ENCODE measurements at places on chromosomes 2 and 18.
A peak's percentile ranks its signal among the peaks of the same experiment; 100 is the strongest.

DNA sequence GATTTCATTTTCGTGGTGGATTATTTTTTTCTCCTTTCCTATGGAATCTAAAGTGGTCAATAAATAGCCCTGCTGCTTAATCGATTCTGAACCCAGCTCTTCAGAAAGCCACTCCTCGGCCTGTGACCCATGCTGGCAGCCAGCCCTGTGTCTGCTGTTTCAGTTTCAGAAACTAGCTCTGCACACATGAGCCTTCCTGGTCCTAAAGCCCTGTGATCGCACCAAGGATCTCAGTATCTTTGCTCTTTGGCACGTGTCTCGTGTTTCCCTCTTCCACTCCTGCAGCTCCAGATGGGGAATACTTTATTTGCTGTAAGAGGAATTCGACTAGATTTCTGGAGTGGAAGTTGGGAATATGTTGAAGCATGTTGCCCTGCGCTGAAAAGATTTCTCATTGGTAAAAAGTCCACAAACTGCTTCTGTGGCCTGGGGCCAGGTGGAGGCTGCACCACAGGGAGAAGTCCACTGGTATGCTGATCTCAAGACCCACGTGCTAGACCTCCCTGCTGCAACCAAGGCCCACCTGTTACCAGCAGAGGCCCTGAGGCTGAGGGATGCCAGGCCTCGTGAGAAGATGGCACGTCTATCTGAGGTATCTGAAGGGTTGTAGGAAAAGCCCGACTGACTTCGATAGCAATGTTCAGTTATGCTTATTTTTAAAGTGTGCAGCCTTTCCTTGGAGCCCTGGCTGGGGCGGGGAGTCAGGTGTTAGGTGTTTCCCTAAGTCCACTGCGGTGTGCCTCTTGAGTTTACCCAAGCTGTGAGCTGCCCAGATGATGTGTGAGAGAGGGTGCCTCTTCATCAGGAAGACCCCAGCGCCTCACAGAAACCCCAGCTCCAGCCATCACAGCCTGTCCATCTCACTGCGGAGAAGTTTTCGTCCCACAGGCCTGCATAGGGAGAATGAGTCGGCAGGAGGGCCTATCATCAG, 33.6 kb upstream of the CELF4 start:
- no peak for DNase-seq

DNA sequence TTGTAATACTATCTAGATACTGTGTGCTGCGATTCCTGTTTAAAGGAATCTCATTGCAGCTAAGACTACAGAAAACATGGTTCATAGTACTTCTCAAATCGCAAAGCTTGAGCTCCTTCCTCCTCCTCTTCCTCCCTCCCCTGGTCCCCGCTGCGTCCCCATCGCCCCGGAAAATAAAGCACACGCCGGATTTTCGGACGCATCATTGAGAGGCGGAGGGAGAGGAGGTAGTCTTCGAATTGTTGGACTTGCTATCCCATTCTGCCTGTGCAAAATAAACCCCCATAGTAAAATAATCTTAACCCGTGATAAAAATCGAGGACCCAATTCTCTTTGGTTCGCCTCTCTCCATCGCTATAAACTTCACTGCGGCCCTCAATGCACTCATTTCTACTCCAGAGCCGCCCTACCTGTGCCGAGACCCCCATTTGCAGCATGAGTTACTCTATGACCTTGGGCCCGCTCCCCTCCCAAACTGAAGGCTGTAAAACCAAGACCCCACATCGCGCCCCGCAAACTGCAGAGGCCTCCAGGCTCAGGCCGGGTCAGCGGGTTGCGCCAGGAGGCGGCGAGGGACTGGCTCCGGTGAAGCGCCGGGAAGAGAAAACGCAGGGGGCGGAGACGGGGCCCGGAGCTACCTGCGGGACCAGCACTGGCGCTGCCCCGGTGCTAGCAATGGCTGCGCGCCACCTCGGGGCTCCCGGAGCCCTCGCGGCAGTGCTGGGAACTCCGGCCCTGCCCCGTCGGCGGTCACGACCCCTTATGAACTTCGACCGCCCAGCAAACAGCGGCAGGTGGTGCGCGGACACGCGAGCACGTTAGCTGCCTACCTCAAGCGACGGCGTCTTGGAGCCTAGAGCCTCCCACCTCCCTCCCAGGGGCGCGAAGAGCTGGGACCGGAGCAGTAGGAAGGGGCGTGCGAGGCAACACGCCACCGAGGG, 649 bp downstream of the ESCO1 start:
- peak; percentile 28 for DNase-seq

DNA sequence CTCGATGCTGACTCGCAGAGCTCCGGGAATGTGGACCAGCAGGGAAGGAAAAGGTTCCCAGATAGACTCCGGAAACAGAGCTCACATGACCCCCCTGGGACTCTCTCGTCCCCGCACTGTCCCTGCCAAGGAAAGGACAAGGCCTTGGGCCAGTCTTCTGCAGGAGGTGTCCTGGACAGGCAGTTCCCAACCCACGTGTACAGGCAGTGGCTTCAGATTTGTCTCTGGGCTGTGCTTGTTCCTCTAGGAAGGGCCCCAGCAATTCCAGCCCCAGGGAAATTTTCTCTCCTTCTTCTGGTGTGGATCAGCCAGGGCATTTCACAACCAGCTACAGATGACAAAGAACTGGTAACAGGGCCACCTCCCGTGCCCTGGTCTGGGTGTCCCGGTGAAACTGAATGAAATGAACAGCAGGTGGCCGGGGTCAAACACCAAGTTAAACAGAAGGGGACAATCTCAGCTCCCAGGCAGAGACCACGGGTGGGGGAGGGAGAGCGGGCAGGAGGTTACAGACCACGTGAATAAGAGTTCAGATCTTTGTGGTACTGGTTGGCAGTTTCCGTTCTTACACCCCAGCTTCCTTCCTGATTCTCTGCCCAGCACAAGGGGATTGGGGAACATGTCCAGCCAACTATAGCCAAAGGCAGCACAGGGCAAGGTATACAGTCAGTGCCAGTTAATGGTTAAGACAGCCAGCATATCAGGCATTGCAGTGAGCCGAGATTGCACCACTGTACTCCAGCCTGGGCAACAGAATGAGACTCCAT, 52.2 kb upstream of the CAB39 start:
- peak; percentile 60 for DNase-seq

DNA sequence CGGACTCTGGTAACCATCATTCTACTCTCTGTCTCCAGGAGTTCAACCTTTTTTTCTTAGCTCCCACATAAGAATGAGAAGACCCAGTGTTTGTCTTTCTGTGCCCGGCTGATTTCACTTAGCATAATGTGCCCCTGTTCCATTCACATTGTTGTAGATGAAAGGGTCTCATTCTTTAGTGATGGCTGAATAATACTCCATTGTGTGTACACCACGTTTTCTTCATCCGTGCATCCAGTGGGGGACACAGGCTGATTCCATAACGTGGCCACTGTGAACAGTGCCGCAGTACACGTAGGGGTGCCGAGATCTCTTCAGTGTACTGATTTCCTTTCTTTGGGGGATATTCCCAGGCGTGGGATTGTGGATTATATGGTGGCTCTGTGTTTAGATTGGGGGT, 72.3 kb upstream of the NFATC1 start:
- DNase-seq = no peak

DNA sequence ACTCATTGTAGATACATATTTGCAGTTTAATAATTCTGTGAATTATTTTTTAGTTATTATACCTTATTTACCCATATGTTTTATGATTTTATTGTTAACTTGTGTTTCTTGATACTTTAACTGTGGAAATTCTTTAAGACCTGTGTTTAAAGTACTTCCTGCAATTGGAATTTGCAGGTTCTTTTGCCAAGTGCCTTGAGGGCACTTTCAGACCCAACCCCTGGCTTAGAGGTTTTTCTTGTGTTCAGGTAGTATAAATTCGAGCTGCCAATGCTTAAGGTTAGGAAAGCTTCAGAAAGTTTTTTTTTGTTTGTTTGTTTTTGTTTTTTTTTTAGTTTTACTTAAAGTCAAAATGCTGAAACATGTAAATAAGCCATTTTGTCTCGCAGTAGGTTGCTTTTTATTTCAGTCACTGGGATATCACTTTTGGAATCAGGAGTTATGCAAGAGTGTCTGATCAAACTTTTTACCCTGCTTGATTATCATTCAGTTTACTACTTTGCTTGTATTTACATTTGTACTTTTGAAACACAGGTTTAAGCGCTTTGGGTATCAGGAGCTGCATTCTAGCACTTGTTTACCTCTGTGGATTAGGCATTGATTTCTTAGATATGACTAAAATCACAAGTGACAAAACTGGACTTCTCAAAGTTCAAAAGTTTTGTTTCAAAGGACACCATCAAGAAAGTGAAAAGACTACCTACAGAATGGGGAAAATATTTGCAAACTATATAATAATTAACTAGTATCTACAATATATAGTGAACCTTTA, 31.8 kb downstream of the TDRD15 start:
- DNase-seq = no peak

DNA sequence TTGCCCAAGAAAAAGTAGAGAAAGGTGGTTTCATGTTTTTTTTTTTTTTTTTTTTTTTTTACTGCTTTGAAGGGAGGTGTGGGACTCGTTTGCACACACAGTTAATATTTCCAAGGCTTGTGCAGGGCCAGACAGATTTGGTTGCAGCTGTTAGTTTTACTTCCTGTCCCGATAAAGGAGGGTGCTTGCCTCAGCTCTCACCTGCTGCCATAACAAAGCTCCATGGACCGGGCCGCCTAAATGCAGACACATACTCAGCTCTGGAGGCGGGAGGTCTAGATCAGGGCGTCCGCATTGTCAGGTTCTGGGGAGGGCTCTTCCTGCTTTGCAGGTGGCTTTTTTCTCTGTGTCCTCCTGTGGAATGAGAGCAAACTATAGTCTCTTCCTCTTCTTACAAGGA, 69.9 kb downstream of the ODC1 start:
- peak; percentile 15 for DNase-seq

GRCh38 chr2:202628646-202629198, 6.0 kb upstream of the FAM117B start:
- no peak for DNase-seq

GRCh38 chr2:96806468-96807126, 9.5 kb upstream of the CNNM3 start:
- no peak for DNase-seq

DNA sequence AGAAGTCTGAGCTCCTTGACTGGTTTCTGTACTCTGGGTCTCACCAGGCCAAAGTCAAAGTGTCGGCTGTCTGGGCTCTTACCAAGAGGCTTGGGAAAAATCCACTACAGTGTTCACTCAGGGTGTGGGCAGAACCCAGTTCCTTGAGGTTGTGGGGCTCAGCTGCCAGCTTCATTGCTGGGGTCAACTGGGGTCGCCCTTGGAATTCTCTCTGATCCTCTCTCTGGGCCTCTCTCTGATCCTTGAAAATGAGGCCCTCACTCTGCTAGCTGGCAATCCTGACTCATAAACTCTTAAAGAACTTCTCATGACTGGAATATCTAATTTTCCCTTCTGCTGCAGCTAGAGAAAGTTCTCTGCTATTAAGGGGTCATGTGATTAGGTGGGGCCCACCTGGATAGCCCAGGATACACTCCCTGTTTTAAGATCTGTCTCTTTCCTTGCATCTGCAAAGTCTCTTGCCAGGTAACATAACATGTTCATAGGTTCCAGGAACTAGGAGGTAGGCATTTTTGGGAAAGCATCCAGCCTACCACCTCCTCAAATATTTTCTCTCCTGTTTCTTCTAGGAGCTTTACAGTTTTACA, 66.3 kb downstream of the SP110 start:
- no peak for DNase-seq
